EH (cell line): ENCODE measurements at places on chromosomes 13 and 19.

- peak; percentile 20 for DNase-seq
Observed at GRCh38 chr13:31639443-31640163, 99.7 kb upstream of the RXFP2 start.

GRCh38 chr13:80070024-80070703 lies 270.8 kb downstream of the SPRY2 start:
- DNase-seq, result no peak

DNA sequence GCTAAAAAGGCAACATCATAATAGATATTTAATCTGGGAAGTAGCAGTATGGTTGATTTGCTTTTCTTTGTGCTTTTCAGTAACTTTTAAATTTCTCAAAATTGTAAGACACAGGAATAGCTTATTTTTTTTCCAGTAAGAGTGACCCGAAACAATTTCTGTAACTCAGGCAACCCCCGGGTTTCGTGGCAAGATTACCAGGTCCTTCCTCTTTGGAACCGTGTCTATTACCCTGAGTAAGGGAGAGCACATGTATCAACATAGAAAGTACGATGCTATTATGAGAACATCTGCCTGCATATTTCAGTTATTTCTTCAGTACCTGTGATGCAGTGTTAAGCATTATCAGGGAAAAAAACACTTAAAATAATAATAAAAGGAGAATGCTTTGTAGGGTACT lies 64.1 kb downstream of the DOCK9 start:
- no peak for DNase-seq

DNA sequence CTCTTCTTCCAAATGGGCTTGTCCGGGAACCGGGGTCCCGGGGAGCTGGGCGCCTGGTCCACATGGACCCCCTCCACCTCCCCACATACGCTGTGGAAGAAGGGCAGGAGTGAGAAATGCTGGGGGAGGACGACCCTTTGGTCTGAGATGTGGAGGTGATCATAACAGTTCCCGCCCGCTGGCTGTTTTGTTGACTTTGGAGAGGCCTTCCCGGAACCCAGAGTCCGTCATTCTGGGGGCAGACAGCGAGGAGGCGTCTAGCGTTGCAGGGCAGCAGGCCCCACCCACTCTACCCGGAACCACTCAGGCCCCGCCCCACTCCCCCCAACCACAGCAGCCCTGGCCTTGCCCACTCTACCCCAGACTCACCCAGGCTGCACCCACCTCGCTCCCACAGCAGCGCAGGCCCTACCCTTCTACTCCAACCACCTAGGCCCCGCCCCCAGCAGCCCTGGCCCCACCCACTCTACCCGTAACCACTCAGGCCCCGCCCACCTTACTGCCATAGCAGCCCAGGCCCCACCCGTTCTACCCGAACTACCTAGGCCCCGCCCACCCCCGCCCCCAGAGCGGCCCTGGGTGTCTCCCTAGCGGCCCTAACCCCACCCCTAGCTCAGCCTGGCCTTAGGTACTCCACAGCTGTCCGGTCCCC lies 7.1 kb downstream of the GPR108 start:
- no peak for DNase-seq

- DNase-seq, result no peak
Observed at GRCh38 chr13:26050568-26051230, 1.1 kb downstream of the SHISA2 start.

- DNase-seq, result peak; percentile 26
Observed at GRCh38 chr19:6362351-6362801, 1.0 kb downstream of the CLPP start.

DNA sequence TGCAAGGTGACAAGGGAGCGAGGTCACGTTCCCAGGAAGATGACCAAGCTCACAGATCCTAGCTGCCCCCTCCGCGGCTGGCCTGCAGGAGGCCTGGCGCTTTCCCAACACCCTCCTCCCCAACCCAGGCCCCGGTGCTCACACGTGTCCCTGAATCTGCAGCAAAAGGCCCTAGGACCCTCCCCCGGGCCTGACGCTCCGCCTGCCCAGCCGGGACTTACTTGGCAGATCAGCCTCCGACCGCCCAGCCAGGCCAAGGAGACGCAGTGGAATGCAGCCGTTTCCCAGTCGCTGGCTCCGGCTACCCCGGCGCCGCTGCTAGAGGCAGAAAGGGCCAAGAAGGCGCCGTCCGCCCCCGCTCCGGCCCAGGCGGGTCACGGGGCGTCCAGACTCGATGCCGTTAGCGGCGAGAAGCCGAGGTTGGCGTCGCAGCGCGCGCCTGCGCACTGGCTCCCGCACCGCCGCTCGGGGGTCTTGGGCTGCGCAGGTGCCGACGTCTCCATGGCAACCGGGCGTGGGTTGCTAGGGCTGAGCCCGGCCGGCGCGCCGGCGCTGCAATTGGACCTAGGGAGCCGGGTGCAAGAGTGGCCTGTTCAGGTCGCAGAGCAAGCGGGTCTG lies at the start of gene PNMA8A:
TSS of gene PNMA8A (minus strand) at position 448 of the 618 bp plus-strand sequence. CDS start 528 bp downstream, outside the sequence.
- peak; percentile 73 for DNase-seq

DNA sequence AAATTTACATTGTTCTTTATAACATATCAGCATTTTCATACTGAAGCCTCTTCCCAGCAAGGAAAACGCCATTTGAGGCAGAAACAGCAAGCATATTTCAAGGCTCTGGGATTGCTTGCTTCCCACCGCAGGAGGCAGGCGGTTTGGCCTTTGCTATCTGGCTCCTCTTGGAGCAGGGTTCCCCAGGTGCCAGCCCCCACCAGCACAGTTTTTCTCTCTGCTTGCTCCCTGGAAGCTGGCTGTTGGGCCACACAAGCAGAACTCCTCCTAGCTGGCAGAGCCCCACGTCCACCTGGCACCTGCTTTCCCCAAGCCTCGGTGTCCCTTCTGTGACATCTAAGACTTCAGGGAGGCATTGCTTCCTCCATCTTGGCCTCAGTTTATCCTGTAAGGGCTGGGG lies 16.7 kb downstream of the GATAD2A start:
- no peak for DNase-seq

DNA sequence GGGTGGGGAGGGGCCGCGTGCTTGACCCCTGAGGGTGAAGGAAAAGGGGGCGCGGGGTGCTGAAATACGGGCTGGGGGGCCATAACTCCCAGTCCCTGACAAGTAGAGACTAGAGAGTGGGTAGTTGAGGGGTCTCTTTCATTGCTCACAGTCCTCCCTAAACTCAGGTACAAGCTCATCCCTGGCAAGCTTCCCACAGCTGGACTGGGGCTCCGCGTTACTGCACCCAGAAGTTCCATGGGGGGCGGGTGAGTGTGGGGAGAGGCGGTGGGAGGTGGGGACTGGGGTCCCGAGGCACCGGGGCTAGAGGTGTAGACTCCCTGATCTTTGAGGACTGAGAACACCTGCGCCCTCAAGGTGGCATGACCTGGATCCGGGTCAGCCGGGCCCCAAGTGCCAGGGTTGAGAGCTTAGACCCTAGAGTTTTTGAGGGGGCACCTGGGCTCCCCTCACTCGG lies 1.3 kb downstream of the ETV2 start:
- no peak for DNase-seq

DNA sequence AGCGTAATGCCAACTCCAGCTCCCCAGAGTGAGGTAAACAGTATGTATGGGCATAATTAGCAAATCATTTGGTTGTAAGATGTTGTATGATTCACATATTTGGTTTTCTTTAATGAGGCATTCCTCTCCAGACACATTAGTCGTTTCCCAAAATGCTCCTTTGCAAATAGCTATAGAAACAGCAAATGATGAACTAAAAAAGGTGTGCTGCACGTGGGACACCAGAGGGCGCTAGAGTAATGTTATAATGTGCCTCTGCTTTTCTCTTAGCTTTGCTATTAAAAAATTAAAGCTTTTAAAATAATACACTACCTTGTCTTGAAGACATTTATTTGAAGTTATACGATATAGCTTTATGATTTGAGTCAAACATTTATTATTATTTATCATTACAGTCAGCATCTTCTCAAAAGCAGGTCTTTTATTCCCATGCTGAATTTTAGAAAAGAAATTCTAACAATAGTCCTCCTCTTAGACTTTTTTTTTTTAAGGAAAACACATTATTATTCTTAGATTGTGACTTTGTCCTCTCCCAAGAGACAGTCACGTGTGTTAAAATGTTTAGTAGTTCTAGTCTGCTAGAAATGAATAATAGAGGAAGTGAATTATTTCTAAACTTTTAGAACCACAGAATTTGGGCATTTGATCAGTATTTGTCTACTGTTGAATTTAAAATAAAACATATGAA lies 121.6 kb upstream of the FRY start:
- DNase-seq, result peak; percentile 76

GRCh38 chr13:98411013-98411412 lies 165.9 kb downstream of the STK24 start:
- DNase-seq, result no peak

DNA sequence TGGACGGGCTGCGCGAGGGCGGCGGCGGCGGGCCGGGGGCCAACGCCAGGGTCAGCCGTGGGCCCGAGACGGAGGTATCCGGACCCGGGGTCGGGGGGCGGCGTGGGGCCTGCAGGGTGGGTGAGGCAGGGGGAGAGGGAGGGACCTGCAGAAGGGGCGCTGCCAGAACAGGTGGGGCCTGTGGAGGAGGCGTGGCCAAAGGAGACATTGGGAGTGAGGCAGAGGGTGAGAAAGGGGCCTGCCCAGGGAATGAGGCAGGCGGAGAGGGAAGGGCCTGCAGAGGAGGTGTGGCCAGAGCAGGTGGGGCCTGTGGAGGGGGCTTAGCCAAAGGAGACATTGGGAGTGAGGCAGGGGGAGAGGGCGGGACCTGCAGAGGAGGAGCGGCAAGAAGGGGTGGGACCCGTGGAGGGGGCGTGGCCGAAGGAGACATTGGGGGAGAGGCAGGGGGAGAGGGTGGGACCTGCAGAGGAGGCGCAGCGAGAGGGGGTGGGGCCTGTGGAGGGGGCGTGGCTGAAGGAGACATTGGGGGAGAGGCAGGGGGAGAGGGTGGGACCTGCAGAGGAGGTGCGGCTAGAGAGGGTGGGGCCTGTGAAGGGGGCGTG lies 4.2 kb downstream of the PRR36 start:
- peak; percentile 56 for DNase-seq

- peak; percentile 98 for DNase-seq
Observed at GRCh38 chr19:50003810-50004419, 21.3 kb downstream of the VRK3 start.

- no peak for DNase-seq
Observed at GRCh38 chr13:50594276-50595051, 249.0 kb downstream of the DLEU7 start.

GRCh38 chr19:5826531-5827341 lies 12.8 kb downstream of the FUT6 start:
- peak; percentile 53 for DNase-seq

GRCh38 chr19:10991521-10992081 lies 30.8 kb downstream of the SMARCA4 start:
- DNase-seq, result no peak

DNA sequence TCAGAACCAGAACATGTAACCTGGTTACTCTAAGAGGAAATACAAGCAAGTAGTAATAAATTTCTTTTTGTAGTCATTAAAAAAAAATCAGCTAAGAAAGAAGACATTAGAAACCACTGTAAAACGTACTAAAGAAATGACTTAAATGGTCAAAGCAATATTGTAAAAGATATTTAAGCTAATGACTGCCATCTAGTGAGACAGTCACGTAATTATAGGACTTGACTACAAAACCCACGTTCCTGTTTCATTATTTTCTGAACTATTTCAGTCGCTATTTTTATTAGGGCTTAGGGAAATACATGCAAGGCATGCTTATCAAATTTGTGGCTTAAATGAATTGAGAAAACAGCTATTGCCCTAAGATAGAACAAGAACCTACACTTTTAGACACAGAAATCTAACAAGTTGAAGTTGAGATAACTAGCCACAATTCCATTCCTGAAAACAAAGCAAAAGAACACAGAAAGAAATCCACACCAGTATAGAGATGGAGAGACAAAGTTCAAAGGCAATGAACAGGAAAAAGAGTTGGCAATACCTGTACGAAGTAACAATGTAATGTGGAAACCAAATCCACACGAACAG lies 17.9 kb downstream of the ALG5 start:
- peak; percentile 67 for DNase-seq

- no peak for DNase-seq
Observed at GRCh38 chr13:32731074-32731473, 144.8 kb downstream of the PDS5B start.

DNA sequence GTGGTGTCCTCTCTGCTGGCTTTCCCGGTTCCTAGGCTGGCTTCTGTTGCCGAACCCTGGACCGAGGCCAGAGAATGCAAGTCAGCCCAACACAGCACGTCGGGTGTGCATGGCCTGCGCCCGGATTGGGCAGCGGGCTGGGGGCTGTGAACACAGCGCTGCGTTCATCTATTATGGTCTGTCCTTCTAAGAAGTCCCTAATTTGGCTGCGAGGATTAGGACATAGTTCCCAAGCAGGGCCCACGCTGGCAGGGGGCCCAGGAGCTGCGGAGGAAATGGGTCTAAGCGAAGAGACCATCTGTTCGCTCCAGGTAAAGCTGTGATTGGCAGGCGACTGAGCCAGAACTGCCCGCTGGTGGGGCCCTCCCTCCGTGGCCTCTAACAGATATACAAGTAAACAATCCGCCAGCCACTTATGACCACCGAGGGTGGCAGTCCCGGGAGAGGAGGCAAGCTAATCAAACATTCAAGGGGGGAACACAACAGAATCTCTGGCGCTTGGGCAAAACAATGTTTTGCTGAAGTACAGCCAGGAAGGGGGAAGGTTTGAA lies 6.0 kb downstream of the SYCE2 start:
- DNase-seq, result peak; percentile 54

GRCh38 chr19:34493038-34493648 lies 11.6 kb downstream of the WTIP start:
- DNase-seq, result no peak

GRCh38 chr13:71242201-71242600 lies 624.8 kb downstream of the DACH1 start:
- DNase-seq, result no peak

DNA sequence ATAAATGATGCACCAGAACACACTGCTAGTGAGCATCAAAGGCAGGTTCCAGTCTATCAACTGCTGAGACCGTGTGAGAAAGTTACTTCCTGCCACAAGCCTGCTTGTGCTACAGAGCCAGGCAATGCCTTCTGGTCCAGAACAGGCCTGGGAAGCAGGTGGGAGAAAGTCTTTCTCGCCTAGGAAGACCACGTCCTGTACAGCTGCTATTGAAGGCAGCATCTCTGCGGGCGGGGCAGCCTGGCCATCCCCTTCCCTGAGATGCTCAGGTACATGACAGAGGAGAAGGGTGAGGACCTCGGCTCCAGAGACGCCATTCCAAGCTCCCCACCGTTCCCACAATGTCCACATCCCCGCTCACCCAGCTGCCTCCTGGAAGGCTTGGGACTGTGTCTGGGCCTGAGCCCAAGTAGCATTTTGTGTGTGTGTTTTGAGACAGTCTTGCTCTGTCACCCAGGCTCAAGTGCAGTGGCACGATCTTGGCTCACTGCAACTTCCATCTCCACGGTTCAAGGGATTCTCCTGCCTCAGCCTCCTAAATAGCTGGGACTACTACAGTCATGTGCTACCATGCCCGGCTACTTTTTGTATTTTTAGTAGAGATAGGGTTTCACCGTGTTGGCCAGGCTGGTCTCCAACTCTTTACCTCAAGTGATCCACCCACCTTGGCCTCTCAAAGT lies 3.4 kb downstream of the RFX1 start:
- DNase-seq, result no peak

GRCh38 chr19:51830274-51830673 lies 35.3 kb downstream of the FPR3 start:
- no peak for DNase-seq
